Activated CD8-positive, alpha-beta memory T cell treated with anti-CD3 and anti-CD28 coated beads, Interleukin-2, amount 50 U/mL, for 4 hours (primary cell): ENCODE measurements at places on chromosomes 13 and 19.

GRCh38 chr13:69199664-69200063 lies 908.0 kb upstream of the ATXN8OS start:
- DNase-seq = no peak

- DNase-seq = no peak
Measured at GRCh38 chr13:33244210-33244906, 41.2 kb downstream of the STARD13 start.

DNA sequence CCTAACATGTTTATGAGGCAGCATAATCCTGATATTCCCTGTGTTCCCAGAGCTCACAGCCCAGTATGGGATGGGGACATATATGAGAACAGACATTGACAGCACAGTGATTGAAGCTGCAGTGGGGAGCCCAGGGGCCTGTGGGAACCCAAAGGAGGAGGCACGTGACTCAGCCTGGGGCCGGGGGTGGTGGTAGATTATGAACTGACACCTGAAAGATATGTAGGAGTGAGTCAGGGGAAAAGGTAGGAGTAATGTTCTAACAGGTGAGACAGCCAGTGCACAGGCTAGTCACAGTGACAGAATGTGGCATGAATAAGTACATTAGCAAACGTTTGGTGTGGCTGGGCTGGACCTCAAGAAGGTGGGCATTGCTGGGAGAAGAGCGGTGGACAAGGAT lies 29.0 kb downstream of the CKM start:
- no peak for DNase-seq

DNA sequence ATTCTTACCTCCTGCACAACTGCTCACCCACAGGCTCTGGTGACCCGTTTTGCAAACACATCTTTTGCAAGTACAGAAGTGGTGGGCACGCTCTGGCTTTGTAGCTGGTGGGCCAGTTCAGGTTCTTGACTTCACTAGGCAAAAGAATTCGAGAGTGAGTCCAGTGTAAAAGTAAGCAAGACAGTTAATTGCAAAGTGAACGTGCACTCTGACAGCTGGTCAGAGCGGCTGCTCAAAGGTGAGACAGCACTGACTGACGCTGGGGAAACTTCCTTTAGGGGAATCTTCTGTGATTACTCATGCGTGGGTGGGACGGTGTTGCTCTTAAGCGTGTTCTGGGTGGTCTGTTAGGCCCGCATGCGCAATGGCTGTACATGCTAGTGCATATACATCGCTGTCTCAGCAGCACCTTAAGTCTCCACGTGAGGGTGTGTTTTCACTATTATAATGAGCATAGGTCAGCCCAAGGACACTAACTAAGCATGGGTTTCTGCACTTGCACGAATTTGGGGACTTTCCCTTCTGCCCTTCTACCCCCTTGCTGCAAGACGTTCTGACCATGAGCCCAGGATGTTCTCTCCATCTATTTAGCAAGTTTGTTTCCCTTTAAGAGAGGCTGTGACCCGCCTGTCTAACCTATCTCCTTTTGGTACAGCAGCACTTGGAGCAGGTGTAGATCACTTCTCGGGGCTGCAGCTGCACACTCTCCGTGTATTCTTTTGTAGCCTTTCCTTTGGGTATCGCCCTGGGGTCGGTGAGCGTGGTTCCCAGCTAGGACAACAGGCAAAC lies 30.2 kb upstream of the CD33 start:
- DNase-seq = no peak

DNA sequence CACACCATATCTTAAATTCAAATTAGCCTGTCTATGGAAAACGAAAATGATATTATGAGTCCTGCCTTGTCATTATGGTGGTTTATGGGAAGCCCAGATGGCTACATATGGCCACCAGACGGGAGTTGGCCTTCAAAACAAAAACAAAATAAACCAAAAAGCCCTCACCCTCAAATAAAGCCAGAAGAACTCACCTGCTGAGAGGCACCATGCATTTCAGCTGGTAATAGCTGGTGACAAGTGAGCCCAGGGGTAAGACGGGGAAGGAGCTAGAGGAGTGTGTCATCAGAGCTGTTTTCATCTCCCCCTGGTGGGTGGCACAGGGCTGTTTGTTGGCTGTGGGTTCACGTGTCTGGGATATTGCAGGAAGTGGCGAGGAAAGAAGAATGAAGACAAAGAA lies 152.9 kb downstream of the EFNB2 start:
- DNase-seq = no peak

DNA sequence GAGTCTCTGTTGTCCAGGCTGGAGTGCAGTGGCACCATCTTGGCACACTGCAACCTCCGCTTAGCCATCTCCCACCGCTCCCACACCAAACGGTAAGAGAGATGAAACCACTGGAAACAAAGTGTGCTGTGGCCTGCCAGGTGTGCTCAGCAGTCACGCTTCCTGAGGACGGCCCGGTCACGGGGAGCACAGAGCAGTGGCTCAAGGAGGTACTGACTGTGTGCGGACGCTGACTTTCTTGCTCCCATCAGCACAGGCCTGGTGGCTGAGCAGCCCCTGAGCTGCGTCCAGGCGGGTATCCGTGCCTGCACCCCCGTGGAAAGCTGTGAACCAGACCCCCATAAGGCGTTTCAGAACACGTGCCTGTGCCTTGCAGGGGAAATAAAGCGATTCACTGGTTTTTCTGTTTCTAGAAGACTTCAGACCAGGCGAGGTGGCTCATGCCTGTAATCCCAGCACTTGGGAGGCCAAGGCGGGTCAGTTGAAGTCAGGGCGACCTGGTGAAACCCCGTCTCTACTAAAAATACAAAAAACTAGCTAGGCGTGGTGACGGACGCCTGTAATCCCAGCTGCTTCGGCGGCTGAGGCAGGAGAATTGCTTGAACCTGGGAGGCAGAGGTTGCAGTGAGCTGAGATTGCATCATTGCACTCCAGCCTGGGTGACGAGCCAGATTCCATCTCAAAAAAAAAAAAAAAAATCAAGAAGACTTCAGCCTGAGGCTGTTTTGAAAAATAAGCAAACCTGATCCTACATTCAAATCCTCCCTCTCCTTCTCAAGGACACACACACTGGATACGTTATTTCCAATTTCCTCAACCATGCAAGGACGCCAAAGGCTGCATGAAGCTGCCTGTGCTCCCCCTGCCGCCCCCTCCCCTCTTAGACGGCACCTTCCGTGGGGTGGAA lies 25.5 kb downstream of the ADPRHL1 start:
- no peak for DNase-seq

DNA sequence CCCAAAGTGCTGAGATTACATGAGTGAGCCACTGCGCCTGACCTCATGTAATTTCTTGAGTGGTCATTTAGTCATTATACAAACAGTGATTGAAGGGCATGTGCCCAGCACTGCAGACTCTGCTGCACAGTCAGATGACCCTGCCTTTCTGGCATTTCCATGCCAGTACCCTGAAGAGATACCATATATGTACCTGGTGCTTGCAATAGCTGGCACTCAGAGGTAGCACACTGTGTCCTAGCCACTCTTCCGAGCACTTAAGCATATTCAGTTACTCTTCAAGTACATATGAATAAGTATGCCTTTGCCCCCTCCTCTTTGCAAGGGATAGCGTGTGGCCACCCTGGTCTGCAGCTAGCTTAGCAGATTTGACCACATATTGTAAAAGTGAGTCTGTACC lies 15.5 kb downstream of the STX10 start:
- DNase-seq = no peak

DNA sequence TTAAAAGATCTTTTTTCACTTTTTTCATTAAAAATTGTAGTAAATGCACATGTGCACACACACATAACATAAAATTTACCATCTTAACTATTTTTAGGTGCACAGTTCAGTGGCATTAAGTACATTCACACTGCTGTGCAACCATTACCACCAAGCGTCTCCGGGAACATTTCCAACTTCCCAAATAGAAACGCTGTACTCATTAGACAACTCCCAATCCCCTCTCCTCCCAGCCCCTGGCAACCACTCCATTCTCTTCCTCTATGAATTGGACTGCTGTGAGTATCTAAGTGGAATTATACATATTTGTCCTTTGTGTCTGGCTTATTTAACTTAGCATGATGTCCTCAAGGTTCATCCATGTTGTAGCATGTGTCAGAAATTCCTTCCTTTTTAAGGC lies 11.6 kb downstream of the GJB2 start:
- no peak for DNase-seq

- no peak for DNase-seq
Measured at GRCh38 chr19:17357078-17357666, 19.8 kb downstream of the GTPBP3 start.

- DNase-seq = no peak
Measured at GRCh38 chr13:34162544-34162933, 344.6 kb downstream of the RFC3 start.

DNA sequence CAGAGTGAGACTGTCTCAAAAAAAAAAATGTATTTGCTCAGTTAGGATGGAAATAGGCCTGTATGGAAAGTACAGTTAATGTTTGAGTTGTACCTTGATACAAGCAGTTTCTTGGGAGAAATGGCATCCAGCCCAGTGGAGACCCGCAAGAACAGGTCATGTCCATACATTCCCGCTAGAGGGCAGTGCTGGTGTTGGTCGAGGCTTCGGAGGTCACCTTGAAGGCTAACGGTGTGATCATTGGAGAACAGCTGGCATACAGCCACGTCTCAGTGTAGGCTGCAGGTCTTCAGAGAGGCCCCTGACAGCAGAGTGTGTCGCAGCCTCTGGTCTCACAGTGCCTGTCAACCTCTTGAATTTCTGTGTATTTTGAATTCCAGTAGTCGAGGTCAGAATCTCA lies 7.5 kb downstream of the ZNF610 start:
- DNase-seq = peak; percentile 43

DNA sequence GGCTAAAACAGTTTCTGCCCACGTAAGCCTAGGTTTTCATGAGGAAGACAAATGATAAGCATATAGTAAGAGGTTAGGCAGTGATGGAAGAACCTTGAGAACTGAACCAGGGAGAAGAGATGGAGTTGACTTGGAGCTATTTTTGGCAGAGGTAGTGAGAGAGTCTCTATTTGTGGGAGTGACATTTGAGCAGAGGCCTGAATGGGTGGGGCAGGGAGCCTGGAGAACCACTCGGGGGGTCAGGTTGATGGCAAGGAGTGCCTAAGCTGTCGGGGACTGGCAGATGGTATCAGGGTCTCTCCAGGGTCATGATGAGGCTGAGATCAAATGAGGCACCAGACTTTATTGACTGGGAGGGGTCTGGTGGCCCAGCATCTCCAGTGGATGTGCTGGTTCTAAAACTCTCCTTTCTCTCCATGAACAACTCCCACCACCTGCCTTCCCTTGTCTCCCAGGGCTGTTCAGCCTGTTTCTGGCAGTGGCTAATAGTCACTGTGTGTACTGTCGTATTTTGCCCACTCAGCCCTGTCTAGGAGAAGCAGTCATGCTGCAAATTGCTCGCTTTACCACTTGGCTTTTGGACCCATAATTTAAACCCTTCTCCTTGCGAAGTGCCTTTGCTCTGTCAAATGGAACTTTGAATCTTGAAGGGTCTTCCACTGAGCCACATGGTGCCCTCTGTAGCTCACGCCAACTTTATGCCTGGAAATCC lies 3.6 kb downstream of the MAU2 start:
- DNase-seq = no peak

DNA sequence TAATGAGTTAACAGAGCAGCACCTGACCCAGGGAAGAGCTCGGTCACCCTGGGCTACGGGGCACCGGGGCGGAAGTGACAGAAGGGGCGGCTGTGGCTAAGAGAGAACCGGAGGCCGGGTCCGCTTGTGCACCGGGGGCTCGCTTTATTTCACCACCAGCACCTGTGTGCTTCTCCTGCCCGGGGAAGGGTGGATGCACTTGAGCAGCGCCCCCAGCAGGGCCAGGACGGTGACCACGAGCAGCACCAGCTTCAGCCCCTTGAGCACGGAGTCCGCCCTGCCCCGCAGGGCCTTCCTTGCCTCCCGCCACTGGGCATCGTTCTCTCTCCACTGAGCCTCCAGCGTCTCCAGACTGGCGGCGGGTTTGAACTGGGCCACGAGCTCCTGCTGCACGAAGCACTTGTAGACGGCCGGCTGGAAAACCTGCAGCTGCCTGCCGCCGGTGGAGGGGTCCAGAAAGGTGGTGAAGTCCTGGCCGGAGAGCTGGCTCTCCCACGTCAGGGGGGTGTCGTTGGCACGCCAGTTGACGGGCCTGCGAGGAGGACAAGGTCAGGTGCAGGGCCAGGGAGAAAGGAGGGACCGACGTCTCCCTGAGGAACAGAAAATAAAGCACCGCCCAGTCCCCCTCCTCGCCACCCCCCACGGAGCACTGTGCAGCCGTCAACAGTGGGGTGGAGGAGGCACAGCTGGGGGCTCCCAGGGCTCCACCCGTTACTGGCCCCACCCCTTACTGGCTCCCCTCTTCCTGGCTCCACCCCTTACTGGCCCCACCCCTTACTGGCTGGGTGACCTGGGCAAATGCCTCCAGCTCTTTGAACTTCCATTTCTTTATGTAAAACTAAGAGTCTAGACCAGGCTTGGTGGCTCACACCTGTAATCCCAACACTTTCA lies 3.6 kb downstream of the FAM187B start:
- no peak for DNase-seq
